NCI-H1048 (cell line): ENCODE measurements at places on chromosomes 7 and 10.

DNA sequence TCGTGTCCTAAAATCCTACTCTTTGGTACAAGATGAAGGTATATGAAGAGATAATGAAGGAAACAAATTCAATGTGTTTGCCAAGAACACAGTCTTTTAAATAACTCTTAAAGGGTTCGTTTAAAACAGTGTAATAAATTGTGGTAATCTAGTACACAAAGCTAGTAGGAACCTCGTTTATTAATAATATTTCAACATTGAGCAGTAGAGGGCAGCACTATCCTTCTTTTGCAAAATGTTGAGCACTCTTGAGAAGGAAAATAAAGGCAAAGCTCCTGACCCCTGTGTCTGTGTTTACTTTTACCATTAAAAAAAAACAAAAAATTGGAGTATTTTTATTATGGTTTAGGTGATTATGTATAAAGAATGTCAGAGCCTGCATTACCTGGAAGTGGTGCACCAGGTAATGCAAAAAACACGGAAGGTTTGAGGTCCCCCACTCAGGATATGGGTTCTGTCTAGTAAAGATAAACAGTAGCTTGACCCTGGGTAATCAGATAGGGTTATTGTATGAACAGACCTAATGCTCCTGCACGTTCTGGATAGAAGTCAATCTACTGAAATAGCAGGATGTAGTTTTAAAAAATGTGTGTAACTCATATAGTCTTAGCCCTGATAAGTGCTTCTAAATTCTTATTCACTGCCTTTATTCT is 5.7 kb upstream of the GOT1 start:
- DNase-seq = peak; percentile 7

- no peak for DNase-seq
Observed at GRCh38 chr7:80135309-80136104, 876 bp downstream of the GNAI1 start.

GRCh38 chr10:17805921-17806577 is 3.1 kb upstream of the MRC1 start:
- no peak for DNase-seq

GRCh38 chr7:55969391-55969790 is 5.0 kb downstream of the NIPSNAP2 start:
- no peak for DNase-seq

- DNase-seq = no peak
Observed at GRCh38 chr7:75650062-75650461, 88.7 kb downstream of the HIP1 start.

DNA sequence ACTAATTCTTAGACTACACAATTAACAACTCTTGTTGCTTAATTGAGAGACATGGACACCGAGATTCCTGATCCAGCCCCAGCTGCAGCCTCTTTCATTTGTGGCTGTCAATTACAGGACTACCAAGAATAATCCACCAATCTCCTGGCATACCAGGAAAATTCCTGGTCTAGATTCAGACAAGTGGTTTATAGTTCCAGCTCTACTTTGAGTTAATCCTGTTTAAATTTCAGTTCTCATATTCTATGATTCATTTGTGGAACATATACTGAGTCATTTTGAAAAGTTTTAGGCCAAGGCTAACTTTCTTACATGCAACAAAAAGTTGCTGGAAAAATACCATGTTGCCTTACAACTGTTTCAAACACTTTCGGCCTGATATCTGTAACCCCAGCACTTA is 253.5 kb downstream of the MAGI2 start:
- no peak for DNase-seq

DNA sequence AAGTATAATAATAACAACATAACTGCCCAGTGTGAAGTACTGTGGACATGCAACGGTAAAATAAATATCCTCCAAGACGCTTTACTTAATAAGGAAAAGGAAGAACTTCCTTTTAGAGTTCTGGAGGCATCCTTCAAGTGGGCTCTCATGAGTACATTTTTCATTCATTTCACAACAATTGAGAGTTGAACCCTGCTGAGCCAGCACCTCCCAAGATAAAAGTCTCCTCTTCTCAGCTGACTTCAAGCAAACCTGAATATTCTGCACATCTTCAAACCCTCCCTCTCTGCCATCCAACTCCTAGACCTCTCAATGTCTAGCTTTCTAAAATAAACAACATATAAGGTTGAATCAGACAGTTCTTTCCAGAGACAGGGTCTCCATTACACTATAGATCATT is 7.5 kb downstream of the CCDC71L start:
- no peak for DNase-seq

GRCh38 chr7:80087051-80087770 is 47.4 kb upstream of the GNAI1 start:
- no peak for DNase-seq

GRCh38 chr7:94350734-94351133 is 44.0 kb upstream of the COL1A2 start:
- no peak for DNase-seq

DNA sequence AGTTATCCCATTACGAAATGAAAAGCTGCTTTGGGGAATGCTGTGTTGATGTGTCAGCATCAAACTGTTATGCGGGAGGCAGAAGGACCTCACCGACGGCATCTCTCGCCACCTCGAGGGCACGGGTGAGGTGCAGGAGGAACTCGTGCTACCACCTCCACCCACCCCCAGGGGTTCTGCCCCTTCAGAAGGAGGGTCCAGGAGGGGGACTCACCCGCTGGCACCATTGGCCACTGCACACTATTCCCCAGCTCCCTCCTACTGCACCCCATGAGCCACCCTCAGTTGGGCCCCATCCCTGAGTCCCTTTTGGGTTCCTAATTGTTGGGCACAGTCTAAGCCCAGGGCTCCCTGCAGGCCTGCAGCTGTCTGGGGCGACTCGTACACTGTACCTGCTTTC is 236.6 kb downstream of the PTPRN2 start:
- DNase-seq = no peak

DNA sequence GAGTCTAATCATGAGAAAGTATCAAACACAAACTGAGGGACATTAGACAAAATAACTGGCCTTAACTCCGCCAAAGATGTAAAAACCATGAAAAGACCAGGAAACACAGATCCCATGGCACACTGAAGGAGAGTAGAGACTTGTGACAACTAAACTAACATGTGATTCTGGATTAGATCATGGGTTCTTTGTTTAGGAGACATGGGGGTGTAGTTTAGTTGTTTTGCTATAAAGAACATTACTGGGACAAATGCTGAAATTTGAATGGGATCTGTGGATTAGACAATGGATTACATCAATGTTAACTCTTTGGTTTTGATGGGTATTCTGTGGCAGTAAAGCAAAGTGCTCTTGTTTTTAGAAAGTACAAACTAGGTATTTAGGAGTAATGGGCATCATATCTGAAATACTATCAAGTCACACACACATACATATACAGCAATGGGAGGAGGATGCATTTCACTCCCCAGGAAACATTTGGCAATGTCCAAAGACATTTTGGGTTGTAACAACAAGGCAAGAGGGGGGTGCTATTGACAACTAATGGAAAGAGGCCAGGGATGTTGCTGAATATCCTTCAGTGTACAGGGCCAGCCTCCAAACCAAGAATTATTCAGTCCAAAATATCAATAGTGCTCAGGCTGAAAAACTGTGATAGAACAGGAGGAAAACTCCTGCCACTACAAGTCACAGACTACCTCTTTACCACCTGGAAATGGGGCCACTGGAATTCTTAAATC is 32.4 kb downstream of the WAPL start:
- no peak for DNase-seq

GRCh38 chr7:5671046-5671445 is 110.4 kb downstream of the RNF216 start:
- DNase-seq = no peak

- DNase-seq = no peak
Observed at GRCh38 chr10:82463614-82464013, 588.6 kb downstream of the NRG3 start.

DNA sequence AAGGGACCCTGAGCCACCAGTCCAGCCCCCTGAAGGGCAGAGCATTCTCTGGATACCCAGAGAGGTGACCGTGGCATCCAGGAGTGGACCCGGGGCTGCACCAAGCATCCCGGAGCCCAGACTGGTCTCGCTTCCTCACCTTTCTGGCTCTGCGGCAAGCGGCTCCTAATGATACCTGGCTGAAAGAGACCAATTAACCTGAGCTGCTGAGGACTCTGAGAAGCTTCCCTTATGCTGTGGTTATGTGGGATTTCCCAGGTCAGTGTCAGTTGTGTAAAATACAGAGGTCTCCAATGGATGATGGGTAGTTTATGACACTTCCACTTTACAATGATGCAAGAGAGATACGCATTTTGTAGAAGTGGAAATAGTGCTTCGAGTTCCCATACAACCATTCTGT is 51.5 kb downstream of the PFKFB3 start:
- no peak for DNase-seq

- no peak for DNase-seq
Observed at GRCh38 chr10:23556727-23557440, 118.0 kb downstream of the OTUD1 start.

- DNase-seq = no peak
Observed at GRCh38 chr10:101295261-101295660, 58.7 kb upstream of the BTRC start.

DNA sequence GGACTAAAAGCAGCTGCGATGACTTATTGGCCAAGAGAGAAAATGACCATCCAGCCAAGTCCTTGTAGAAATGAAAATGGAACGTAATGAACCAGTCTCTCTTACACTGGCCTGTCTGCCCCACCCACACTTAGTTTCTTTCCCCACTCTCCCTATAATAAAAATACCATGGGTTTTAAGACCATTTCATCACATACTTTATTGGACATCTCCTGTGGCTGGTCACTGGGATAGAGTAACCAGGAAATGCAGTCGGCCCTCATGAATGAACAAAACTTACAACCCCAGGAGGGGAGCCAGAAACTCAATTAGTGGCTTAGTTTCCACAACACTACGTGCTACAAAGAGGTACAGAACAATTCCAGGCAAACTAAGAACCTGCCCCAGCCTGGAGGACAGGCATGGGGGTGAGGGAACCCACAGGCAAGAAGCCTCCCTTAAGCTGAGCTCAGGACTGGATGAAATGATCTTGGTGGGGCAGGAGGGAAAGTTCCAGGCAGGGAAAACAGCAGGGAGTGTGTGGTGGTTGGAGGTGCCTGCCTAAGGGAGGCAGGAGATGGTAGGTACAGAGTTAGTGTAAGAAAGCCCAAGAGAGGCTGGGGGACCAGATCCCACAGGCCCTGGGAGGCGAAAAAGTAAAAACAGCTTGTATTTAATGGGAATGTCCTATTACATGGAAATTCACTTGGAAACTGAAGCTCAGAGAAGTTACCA is 29.6 kb downstream of the MKI67 start:
- DNase-seq = no peak

DNA sequence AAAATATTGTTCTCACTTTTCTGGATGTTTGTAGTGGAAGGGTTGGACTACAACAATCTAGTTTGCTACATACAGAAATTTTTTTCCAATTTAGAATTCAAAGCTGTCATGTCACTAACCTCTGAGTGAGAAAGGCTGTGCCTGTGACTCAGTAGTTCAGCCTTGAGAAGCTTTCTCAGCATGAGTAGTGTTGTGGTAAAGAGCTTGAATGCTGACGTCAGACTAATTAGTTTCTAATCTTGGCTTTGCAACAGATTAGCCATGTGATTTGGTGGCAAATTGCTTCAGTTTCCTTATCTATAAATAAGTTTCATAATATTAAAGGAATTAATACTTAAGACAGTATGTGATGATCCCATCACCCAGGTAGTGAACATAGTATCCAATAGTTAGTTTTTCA is 83.8 kb downstream of the ABCA13 start:
- DNase-seq = no peak

- DNase-seq = no peak
Observed at GRCh38 chr7:118075936-118076335, 108.0 kb upstream of the LSM8 start.

GRCh38 chr10:131113709-131114291 is 197.7 kb downstream of the TCERG1L start:
- DNase-seq = no peak

- DNase-seq = no peak
Observed at GRCh38 chr7:39926111-39926510, 23.9 kb upstream of the CDK13 start.

DNA sequence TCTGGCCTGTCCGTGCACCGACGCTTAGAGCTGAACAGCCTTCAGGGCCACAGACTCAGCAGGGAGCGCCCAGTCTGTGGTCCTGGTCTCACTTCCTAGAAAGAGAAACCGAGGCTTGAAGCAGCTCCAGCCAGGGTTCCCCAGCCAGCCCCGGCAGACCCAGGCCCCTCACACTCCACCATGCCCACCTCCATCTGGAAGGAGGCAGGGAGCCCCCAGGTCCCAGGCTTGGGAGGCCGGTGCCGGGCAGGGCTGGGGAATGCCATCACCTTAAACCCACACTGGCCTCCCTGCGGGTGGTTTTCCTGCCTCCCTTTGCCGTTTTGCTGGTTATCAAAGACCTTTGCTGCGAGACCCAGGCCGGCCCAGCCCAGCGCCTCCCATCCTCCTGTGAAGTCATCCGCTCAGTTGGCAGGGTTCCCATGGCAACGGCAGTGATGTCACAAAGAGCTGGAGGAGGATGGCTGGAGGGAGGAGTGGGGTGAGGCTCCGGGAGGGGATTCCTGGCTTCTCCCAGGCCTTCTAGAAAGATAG is 24.0 kb downstream of the ELFN1 start:
- no peak for DNase-seq

- DNase-seq = no peak
Observed at GRCh38 chr10:125578658-125579315, 104.2 kb downstream of the TEX36 start.

GRCh38 chr10:9209105-9209798 is 1154.8 kb downstream of the GATA3 start:
- peak; percentile 10 for DNase-seq

DNA sequence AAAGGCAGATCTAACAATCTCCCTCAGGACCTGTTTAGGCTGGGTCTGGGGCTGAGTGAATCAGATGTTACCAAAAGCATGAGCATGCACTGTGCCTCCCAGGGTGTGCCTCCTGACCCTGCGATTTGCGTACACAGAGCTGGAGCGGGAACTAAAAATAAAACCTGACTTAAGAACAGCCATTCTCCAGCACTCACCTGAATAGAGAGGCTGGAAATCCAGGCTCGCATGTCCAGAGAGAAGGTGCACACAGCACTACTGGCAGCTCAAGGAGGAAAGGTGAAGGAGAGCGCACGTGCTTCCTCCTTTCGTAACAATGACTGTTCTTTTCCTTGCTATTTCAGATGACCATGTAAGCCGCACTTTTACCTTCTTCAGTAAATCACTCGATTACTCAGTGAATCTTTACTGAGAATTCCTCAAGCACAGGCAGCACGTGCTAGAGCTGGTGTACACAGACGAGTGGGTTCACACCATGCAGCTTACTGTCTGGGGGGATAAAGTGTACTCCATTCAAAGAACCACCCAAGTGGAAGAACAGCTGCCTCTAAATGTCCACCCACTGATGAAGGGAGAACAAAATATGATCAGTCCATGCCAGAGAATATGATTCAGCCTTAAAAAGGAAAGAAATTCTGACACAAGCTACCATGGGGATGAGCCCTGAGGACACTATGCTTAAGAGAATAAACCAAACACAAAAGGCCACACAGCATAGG is 45.6 kb downstream of the SFMBT2 start:
- no peak for DNase-seq

- DNase-seq = no peak
Observed at GRCh38 chr7:18740579-18740988, 245.0 kb downstream of the HDAC9 start.

GRCh38 chr10:33093362-33093761 is 135.3 kb upstream of the ITGB1 start:
- DNase-seq = no peak
